ENCODE measurements at places on chromosomes 2 and 18. TPM values are rescaled to one million over a fixed set of nuclear protein-coding genes. Genes with fewer than 3 reads are reported as not detected.

GRCh38 chr2:62038975-62039771 lies 133.7 kb downstream of the COMMD1 start:
- peak; percentile 48 for DNase-seq

DNA sequence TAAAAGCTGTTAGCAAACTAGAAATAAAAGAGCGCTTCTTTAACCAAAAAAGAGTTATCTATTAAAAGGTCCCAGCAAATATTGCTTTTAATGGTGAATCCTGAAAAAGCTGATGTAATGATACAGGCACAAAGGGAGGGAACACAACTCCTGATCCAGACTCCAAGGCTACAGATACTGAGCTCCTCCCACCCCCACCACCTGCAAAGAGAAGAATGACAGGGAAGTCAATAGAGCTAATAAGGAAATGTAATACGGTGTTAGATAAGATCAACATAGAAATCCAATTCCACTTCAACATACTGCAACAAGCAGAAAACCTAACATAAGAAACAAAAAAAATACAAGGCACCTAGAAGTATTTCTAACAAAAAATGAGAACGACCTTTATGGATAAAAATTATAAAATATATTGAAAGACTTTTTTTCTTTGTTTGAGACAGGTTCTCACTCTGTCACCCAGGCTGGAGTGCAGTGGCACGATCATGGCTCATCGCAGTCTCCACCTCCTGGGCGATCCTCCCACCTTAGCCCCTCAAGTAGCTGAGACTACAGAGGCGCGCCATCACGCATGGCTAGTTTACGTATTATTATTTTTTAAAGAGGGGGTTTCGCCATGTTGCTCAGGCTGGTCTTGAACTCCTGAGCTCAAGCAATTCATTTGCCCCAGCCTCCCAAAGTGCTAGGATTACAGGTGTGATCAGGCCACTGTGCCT lies 192.2 kb downstream of the HDAC4 start:
- DNase-seq: no peak

DNA sequence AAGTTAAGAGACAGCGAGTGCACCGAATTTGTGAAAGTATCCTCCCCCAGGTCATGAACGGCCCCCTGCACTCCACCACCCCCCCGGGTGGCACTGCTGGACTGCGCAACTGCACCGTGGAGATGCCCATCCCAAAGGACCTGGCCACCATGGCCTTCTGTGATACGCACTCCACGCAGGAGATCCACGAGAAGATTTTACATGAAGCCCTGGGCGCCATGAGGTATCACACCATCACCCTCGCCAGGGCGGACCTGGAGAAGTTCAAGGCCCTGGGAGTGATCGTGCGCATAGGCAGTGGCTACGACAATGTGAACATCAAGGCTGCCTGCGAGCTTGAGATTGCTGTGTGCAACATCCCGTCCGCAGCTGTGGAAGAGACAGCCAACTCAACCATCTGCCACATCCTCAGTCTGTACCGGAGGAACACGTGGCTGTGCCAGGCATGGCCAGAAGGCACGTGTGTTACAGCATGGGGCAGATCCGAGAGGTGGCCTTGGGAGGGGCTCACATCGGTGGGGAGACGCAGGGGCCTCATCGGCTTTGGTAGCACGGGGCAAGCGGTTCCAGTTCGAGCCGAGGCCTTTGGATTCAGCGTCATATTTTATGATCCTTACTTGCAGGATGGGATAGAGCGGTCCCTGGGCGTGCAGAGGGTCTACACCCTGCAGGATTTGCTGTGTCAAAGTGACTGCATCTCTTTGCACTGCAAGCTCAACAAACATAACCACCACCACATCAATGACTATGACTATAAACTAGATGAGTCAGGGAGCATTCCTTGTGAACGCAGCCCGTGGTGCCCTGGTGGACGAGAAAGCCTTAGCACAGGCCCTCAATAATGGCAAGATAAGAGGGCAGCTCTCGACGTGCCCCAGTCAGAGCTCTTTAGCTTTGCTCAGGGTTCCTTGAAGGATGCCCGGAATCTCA lies 290.8 kb upstream of the MC4R start:
- no peak for DNase-seq

- DNase-seq: no peak
Observed at GRCh38 chr2:5322396-5322795, 369.8 kb upstream of the SOX11 start.

DNA sequence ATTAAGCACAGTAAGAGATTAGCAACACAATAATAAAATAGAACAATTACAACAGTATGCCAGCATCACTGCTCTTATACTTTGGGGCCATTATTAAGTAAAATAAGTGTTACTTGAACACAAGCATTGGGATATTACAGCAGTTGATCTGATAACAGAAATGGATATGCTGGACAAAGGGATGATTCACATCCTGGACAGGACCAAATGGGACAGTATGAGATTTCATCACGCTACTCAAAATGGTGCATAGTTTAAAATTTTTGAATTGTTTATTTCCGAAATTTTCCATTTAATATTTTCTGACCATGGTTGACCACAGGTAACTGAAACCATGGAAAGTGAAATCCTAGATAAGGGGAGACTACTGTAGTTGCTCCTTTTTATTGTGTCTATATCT lies 138.2 kb downstream of the UBR3 start:
- no peak for DNase-seq

- no peak for DNase-seq
Observed at GRCh38 chr2:189014449-189015138, 40.4 kb downstream of the COL3A1 start.

- DNase-seq: peak; percentile 94
Observed at GRCh38 chr2:27211943-27212625, at the start of the genes ATRAID and SLC5A6. TSS of gene ATRAID (plus strand) at chr2:27212041. CDS start at chr2:27212369, 328 bp downstream. TSS of gene SLC5A6 (minus strand) at chr2:27212268. CDS start at chr2:27207650, 4,618 bp downstream.

DNA sequence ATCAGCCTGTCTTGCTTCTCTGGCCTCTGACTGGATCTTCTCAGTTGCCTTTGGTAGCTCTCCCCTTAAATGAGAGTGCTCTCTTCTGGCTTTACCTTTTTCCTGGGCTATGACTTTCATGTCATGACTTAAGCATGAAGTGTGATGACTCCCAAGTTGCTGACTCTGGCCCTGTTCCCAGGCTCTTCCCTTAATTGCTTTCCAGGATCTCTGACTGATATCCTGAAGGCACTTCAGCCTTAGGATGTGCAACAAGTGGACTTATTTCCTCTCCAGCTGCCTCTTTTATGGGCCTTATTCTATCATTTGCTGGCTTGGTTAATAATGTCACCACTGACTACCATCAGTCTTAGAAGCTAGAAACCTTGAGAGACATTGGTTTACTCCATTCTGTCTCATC lies 17.4 kb downstream of the SEMA4F start:
- DNase-seq: no peak

DNA sequence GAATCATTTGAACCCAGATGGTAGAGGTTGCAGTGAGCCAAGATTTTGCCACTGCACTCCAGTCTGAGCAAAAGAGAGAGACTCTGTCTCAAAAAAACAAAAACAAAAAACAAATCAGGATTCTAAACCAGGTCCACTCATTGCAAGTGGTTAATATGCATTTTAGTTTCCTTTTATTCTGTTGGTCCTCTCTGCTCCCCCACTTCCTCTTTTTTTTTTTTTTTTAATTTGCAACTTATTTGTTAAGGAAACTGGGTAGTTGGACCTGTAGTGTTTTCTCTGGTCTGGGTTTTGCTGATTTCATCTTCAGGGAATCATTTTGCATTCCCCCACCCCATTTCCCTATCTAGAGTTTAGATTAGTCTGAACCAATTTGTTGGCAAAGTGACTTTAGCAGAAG lies 14.0 kb downstream of the FER1L5 start:
- no peak for DNase-seq

GRCh38 chr2:104897515-104898184 lies 43.7 kb downstream of the POU3F3 start:
- DNase-seq: no peak

DNA sequence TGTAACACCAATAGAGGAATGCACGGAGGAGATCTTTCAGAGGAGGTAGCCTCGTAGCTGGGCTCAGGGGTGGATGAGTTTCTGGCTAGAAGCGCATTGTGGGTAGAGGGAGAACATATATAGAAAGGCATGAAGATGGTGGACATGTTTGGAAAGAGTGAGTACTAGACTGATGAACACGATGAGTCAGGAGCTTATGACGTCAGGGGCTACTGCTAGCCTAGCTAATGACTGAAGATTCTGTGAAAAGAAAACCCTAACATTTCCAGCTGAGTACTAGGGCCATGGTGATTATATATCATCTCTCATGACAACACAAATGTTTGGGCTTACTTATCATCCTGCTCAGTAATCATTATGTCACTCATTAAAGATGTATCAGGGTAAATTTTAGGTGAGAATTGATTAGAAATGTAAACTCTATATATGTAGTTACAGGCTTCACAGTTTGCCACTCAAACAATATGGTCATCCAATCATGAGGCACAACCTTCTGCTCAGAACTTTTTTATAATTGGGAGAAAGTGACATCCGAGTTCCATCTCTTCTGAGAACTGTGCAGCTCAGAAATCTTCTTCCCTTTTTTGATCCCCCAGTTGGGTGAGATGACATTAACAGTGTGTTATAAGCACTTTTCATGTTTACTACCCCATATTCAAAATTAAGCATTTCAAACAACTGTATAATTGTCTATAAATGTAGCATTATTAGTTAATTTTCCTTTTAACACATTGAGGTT lies 22.2 kb upstream of the IL1RN start:
- DNase-seq: peak; percentile 42

DNA sequence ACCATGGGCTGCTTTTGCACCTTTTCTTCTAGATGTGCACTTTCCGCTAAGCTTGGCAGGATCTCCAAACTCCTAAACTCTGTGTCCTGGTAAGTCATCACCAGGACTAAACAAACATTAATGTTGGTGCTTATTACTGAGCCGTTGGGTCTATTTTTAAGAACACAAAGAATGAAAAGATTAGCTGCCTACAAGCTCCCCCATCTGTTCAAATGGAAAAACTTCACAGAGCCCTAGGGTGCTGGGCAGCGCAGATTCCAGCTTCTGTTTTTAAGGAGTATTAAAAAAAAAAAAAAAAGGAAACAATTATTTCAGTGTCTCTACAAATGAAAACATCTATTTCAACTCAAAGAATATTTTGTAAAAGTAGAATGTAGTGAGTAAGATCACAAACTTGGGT lies 97.8 kb upstream of the AQP4 start:
- no peak for DNase-seq

GRCh38 chr18:67385455-67385854 lies 131.1 kb downstream of the DSEL start:
- no peak for DNase-seq

- DNase-seq: no peak
Observed at GRCh38 chr2:98901702-98902101, 34.3 kb downstream of the CRACDL start.

DNA sequence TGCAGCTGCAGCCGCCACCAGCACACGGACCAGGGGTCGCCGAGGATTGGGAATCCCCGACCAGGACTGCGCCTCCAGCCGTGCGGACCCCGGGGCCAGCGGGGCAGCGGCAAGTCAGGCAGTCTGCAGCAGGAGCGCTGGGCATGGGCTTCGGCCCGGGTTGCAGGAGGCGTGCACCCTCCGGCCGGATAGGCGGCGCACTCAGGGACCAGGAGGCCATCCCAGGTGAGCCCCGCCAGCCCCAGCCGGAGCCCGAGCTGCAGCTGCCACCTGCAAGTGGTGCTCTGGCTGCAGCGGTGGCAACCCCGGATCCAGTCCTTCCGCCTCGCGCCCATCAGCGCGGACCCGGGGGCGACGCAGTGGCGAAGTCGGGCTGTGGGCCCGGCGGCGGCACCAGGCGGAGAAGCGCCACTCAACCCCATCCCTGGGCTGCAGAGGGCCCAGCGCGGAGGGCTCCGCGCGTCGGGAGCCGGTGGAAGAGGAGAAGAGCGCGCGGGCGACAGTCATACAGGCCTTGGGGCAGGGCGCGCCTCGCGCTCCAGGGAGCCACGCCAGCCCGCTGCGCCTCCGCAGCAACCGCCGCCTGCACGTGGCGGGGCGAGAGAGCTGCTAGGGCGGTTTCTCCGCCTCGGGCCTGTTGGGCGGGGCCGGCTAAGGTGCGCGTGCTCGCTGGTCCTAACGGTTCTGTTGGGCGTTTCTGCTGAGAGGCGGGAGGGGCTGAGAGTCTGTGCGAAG lies 73.8 kb downstream of the RPIA start:
- peak; percentile 71 for DNase-seq

- DNase-seq: peak; percentile 82
Observed at GRCh38 chr2:191245046-191245868, at the start of gene MYO1B. TSS of gene MYO1B (plus strand) at chr2:191245404. CDS start at chr2:191276896, 31,492 bp downstream.

- no peak for DNase-seq
Observed at GRCh38 chr18:29076645-29077044, 899.7 kb upstream of the CDH2 start.

DNA sequence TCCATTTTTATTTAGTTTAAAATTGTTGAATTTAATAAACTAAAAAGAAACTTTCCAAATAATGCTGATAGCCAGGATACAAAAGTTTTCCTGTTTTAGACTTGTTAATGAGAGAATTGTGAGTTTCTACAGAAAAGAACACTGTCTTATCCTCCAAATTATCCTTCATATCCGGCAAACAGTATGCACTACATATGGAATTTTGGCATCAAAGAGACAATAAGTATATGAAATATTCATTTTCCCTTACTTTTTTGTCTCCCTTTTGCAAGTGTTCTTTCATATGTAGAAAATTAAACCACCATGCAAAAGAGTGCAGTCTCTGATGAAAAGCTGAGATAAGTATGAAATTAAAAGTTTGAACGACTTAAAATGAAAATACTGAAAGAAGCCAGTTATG lies 159.4 kb downstream of the UBE2E3 start:
- DNase-seq: no peak

DNA sequence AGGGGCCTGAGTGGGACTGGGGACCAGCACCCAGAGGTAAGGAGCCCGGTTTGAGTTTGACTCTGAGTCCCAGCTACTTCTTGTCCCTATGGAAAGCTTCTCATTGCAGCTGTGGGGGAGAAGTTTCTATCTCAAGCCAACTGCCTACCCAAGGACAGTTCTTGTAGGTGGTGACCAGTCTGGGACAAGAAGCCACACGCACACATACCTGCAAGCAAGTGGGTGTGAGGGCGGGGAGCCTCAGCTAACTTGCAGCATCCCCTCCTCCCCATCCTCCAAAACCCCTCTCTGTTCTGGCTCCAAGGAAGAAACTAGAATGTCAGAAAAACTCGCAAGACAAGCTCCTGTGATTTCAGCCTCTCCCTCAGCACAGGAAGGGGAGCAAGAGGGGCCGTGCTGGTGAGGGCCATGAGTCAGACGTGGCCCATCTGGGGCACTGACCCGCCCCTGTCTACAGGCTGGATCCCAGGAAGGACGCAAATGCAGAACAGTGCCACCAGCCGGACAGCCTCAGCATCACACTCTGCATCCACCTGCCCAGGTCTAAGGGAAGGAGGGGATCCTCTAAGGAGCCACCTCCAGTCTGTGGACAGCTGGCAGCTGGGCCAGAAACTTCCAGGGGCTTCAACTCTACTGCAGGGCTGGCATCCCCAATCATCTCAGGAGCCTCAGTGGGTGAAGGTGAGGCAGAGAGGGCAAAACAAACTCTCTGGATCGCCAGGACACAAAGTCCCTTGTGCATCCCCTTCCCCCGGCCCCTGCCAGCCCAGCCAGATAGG lies 103.4 kb downstream of the TNS1 start:
- no peak for DNase-seq

GRCh38 chr2:16208921-16209320 lies 268.6 kb downstream of the MYCN start:
- DNase-seq: no peak

GRCh38 chr2:63628403-63628942 lies 39.7 kb downstream of the MDH1 start:
- DNase-seq: no peak

CHRNG gene
- total RNA-seq: not detected

MBOAT2 gene
- total RNA-seq: 2.1 TPM

CCL20 gene
- 3.1 TPM for total RNA-seq

PDE1A gene
- not detected for total RNA-seq

SLC5A7 gene
- not detected for total RNA-seq

IL36A gene
- total RNA-seq: not detected

KLHL30 gene
- total RNA-seq: not detected

BCL11A gene
- total RNA-seq: 1.6 TPM

RETSAT gene
- 23.3 TPM for total RNA-seq

Data from activated naive CD8-positive, alpha-beta T cell treated with anti-CD3 and anti-CD28 coated beads for 36 hours (primary cell).